ENCODE measurements at places on chromosomes 16 and 17. TPM values are rescaled to one million over a fixed set of nuclear protein-coding genes. Genes with fewer than 3 reads are reported as not detected.

CHST6 gene
- 6.2 TPM for total RNA-seq

- H3K27me3 ChIP-seq: no peaks in the 10 kb centered on the region
- H3K4me3 ChIP-seq: no peak overlapping the region
- no peaks in the 10 kb centered on the region for H3K36me3 ChIP-seq
- no peak for DNase-seq
- peaks cover 3% of the 10 kb centered on the region for H3K4me1 ChIP-seq
Measured at GRCh38 chr16:9048302-9048700, 43.1 kb upstream of the HAPSTR1 start.

SPNS3 gene
- total RNA-seq: not detected

- H3K27me3 ChIP-seq: peaks cover 54% of the 10 kb centered on the region
- H3K27ac ChIP-seq: no peak overlapping the region
- H3K36me3 ChIP-seq: no peaks in the 10 kb centered on the region
- H3K4me3 ChIP-seq: peak overlapping the region; percentile 70
- H3K4me1 ChIP-seq: no peaks in the 10 kb centered on the region
- DNase-seq: peak; percentile 56
Measured at GRCh38 chr17:15945527-15946191, 729 bp downstream of the ADORA2B start.

ABR gene
- total RNA-seq: 92.7 TPM

RNF43 gene
- 0.50 TPM for total RNA-seq

GP1BA gene
- not detected for total RNA-seq

DNA sequence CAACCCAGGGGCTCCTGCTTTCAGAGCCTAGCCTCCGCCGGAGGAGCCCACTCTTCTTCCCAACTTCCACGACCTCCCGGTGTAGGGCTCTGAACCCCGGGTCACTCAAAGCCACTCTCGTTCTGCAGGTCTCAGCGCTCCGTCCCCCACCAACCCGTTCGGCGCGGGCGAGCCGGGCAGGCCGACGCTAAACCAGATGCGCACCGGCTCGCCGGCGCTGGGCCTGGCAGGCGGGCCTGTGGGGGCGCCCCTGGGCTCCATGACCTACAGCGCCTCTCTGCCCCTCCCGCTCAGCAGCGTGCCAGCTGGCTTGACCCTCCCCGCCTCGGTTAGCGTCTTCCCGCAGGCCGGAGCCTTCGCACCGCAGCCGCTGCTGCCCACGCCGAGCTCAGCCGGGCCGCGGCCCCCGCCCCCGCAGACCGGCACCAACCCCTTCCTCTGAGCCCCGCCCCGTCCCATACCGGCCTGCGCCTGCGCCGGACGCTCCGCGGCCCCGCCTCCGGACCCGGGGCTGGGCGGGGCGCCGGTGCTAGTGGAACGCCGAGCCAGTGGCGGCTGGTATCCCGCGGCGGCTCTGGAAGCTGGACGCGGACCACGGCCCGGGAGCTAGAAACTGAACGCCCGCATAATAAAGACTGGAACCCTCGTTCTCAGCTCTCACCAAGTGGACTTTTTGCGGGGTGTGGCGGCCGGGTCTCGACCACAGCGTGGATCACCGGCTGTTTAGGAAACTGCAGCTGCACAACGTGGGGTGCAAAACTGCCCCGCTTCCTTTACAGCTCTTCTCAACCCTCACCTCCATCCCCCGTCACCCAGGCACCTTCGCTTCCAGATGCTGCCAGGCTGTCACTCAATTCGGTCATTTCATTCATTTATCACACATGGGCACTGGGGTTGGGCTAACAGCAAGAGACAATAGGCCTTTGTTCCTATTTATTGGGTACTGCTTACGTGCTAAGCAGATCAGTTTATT lies 5.0 kb upstream of the SPATA20 start:
- H3K4me1 ChIP-seq: peaks cover 15% of the 10 kb centered on the region
- peak; percentile 97 for DNase-seq
- H3K36me3 ChIP-seq: no peaks in the 10 kb centered on the region

- H3K27me3 ChIP-seq: no peaks in the 10 kb centered on the region
- no peak overlapping the region for H3K27ac ChIP-seq
- DNase-seq: no peak
- peaks cover 22% of the 10 kb centered on the region for H3K36me3 ChIP-seq
- no peak overlapping the region for H3K4me3 ChIP-seq
Measured at GRCh38 chr17:3815925-3816324, 14.9 kb upstream of the ITGAE start.

DNA sequence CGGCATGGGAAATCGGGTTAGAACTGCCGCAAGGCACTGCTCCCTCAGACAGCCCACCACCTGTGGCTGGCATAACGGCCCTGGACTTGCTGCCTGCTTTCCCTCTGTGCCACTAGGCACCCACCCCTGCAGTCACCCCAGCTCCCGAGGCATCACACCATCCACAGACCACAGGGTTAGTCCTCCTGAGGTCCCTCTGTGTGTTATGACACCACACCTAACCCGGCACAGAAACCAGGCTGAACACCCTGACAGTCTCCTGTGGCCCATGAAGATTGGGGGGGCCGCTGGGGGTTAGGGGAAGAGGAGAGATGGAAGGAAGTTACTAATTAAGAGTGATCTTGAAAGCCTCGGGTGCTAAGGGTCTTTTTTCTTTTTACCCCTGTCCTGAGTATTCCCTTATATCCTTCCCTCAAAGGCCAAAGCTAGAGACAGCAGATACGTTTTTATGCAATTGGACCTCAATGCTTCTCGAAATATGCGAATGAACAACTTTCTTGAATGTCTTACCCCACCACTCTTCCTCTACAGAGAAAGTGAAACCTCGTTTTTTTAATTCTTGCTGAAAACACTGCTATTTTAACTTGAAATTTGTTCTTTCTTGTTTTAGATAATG lies 7.0 kb downstream of the CYTH1 start:
- H3K4me3 ChIP-seq: no peak overlapping the region
- DNase-seq: no peak
- H3K36me3 ChIP-seq: no peaks in the 10 kb centered on the region
- peaks cover 18% of the 10 kb centered on the region for H3K27me3 ChIP-seq

DNA sequence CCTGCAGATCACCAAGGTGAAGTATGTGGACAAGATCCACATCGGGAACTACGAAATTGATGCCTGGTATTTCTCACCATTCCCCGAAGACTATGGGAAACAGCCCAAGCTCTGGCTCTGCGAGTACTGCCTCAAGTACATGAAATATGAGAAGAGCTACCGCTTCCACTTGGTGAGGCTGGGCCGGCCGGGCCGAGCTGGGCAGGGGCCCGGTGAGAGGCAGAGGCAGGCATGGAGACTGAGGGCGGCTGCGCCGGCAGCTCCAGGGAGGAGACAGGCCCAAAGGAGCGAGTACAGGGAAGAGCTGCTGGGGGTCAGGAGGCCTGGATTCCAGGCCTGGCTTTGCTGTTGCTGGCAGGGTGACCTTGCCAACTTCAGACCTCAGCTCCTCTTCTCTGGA lies 8.3 kb downstream of the PRSS8 start:
- no peak for DNase-seq
- H3K27me3 ChIP-seq: no peaks in the 10 kb centered on the region
- H3K36me3 ChIP-seq: peaks cover 3% of the 10 kb centered on the region
- no peak overlapping the region for H3K4me3 ChIP-seq

- H3K4me1 ChIP-seq: peaks cover 7% of the 10 kb centered on the region
- peaks cover 56% of the 10 kb centered on the region for H3K27me3 ChIP-seq
- peak overlapping the region; percentile 62 for H3K4me3 ChIP-seq
Measured at GRCh38 chr16:57984443-57985203, 13.7 kb upstream of the CNGB1 start.

DNA sequence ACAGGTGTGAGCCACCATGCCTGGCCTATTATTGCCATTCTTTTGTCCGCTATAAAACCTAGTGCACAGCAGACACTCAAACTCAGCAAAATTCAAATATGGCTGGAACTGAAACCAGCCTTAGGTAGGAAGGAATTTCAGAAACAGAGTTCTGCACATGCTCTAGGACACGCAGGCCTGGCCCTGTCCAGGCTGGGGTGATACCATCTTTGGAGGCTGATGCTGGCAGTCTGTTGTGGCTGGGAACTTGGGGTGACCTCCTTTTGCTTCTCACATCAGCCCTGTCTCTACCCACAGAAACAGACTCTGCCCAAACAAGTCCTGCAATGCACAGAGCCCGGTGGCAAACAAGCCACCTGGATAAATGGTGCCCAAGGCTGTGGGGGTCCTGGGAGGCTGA lies 12.6 kb upstream of the KIFC3 start:
- H3K27ac ChIP-seq: no peak overlapping the region
- no peaks in the 10 kb centered on the region for H3K36me3 ChIP-seq
- no peak overlapping the region for H3K4me3 ChIP-seq
- no peak for DNase-seq
- no peaks in the 10 kb centered on the region for H3K4me1 ChIP-seq

DNA sequence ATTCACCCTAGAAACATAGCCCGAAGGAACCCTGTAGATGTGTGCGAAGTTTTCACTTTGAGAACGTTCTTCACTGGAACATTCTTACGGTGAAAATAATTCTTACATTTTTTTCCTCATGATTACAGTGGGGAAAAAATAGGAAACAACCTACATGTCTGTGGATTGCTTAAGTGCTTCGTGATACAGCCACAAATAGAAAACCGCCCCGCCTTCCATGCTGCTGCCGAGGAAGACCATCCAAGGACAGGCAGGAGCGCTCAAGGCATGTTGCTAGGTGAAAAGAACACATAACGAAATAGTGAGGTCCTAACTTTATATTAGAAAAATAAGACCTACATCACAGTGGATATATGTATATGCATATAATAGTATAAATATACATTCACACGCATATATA lies 78.8 kb downstream of the BMERB1 start:
- no peak overlapping the region for H3K4me3 ChIP-seq
- no peak for DNase-seq
- peaks cover 9% of the 10 kb centered on the region for H3K4me1 ChIP-seq
- H3K36me3 ChIP-seq: no peaks in the 10 kb centered on the region
- H3K27me3 ChIP-seq: no peaks in the 10 kb centered on the region

DLX4 gene
- not detected for total RNA-seq

Data from neural progenitor cell (in vitro differentiated cells).